Stimulated activated CD8-positive, alpha-beta memory T cell treated with anti-CD3 and anti-CD28 coated beads, Interleukin-12 subunit alpha, Interleukin-12 subunit beta, amount 100 ng/mL, for 1 hour (primary cell): ENCODE measurements at places on chromosomes 16 and 17.
A peak's percentile ranks its signal among the peaks of the same experiment; 100 is the strongest.

DNA sequence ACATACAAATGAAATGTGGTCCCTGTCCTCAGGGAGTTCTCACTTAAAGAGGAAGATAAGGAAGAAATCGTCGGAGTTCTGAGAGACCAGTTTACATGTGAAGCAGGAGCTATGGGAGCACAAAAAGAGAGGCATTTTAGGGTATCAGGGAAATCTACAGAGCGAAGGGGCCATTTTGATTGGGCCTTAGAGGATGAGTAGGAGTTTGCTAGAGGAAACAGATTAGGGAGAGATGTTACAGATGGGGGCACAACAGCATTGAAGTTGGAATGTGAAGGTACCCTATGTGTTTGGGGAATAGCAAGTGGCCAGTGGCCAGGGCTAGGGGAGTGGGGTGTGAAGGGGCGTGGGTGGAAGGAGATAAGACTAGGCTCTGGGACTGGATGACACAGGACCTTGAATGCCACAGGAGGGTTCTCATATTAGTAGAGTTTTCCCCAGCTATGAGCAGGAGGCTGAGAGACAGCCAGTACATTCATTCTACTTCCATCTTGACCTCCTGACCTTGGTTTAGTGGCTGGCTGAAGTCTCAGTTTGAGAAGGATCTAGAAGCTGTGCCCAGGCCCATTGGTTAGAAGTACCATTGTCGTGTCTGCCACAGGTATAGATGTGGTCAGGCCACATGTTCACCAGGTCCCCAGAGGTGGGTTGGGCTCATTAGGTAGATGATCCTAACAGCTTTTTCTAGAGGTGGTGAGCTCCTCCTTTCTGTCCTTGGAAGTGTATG, 34.8 kb downstream of the CPNE2 start:
- no peak for DNase-seq

GRCh38 chr17:28849281-28849680, 5.5 kb upstream of the ERAL1 start:
- DNase-seq: no peak

- DNase-seq: no peak
These were observed 65.3 kb downstream of the RBFOX1 start for GRCh38 chr16:7397901-7398300.

DNA sequence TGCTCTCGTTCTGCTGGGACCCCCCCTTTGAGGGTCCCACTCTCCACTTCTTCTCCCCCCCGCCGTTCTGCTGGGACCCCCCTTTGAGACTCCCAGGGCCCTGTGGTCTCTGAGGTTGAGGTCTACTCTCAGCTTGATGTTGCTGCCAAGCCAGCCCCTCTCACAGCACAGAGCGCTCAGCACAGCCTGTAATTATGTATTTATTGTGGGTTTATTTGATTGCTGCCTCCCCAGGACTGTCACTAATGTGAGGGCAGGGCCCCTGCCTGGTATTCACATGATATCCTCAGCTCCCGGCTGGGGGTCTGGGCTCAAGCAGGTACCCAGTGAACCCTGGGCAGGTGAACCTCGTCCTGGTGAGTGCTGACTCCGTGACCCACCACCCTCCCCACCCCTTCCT, 35.4 kb downstream of the ACTG1 start:
- no peak for DNase-seq

DNA sequence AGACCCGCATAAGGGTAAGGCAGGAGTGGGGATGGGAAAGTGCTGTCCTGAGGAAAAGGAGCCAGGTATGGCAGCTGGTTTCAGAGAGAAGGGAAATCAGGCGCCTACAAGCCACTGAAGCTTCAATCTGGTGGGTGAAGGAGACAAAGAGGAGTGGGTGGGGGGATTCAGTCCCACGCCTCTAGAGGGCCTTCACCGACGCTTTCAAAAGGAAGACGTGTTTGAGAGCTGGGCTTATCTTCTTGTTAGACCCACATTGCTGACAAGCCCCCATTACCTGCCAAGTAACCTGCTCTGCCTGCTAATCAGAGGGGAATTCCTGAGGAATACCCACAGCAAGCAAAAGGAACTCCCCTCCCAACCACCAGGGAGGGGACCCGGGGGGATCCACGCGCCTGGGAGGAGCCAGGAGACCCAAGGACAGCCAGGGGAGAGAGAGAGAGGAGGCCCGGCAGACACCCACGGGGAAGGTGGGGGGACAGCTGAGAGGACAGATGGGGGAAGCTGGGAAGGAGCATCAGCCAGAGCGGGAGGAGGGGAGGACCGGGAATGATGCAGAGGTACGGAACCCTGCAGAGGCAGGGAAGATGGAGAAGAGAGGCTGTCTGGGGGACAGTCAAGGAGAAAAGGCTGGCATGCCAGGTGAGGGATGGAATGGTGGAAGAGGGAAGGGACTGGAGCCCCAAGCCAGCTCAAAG, 1.0 kb downstream of the MTMR4 start:
- DNase-seq: no peak

GRCh38 chr17:29645515-29646051, 22.9 kb upstream of the CORO6 start:
- no peak for DNase-seq

- no peak for DNase-seq
These were observed 26.4 kb upstream of the NXPH3 start for GRCh38 chr17:49549311-49549605.

DNA sequence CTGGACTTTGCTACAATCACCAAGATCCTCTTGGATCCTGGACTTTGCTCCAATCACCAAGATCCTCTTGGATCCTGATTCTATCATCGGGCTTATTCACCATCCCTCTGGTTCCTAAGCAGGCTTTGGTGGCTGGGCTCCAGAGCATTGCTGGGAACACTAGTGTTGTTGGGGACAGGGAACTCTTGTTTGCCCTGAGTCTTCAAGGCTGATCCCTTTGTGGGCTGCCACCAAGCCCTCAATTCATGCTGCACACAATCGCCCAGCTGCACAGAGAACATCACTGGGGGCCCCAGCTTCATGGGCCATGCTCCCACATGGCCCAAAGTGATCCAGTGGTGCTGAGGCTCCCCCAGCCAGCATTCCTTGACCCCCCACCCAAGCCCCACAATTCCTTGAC, 88.3 kb downstream of the TMEM132E start:
- no peak for DNase-seq

DNA sequence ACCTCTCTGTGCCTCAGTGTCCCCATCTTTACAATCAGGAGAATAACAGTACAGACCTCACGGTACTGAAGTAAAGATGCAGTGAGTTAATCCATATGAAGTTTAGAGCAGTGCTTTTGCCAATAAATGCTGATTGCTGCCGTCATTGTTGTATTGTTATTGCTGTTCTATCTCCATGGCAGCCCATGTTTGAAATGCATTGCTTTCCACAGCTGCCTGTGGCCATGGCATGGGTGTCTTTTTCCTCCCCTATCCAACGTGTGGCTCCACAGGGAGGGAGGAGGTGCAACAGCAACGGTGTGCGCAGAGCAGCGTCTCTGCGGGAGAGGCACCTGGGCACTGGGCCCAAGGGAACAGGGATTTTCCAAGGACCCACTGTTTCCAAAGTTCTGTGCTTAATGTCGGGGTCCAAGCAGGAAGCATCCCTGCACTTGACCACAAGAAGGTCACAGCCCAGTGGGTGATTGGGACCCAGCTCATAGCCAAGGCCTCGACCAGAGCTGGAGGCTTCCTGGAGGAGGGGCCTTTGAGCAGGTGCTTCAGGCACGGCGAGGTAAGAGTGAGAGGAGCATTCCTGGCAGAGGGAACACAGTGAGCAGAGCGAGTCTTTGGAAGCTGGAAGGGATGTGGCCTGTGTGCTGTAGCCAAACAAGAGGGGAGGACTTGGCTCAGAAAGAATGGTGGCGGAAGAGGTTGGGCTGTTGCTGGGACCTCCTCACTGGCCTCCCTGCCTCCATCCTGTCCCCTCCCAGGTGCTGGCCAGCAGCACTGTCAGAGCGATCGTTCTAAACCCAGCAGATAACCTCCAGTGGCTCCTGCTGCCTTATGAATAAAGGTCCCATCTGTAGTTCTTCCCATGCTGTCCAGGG, 3.9 kb downstream of the RAI1 start:
- DNase-seq: no peak

DNA sequence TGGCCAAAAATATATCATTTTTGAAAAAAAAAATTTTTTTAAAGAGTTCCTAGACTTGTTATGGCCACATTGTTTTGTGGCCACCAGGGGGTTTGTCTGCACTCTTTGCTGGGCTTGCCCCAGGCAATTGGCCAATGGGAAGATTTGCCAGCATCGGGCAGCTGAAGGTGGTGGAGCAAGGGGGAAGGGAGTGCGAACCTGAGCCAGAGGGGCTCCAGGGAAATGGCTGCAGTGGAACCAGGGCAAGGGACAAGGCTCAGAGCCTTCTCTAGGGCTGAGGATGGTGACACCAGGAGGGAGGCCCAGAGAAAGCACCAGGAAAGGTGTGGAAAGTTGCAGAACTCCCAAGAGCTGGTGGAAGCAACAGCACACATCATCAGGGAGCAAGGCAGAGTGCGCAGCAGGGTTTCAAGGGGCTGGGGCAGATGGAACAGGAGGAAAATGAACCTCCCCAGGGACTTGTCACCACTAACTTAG, 15.5 kb upstream of the CMIP start:
- no peak for DNase-seq

- DNase-seq: no peak
These were observed 33.2 kb upstream of the ABCC11 start for GRCh38 chr16:48280546-48280945.

- DNase-seq: no peak
These were observed 19.1 kb downstream of the CUEDC1 start for GRCh38 chr17:57935833-57936807.

DNA sequence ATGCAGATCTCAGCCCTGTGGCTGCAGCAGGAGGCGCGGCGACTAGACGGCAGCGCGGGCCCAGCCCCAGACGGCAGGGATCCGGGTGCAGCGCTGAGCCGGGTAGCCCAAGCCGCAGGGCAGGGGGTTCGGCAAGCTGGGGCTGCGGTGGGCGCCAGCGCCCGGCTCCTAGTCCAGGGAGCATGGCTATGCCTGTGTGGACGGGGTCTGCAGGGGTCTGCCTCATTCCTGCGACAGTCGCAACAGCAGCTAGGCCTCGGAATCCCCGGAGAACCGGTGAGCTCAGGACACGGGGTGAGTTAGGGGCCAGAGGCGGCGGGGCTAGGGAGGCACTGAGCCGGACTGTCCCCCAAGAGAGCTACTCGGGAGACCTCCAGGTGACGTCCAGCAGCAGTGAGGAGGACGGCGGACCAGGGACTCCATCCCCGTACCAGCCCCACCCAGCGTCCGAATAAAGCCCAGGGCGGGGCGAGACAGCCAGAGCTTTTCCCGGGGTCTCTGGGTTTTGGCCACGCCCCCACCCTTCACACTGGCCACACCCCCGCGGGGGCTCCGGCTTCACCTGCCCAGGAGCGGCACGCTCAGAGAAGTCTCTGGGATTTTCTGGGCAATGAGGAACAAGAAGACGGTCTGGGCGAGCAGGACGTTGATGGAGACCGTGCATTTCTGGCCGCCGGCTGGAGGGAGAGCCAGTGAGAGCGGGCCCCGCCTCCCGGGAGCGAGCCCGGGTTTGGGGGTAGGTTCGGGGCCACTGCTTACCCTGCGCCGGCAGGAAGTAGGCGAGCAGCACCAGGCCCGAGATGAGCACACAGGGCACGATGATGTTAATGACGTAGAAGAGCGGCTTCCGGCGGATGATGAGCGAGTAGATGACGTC, 1.1 kb downstream of the C17orf107 start:
- no peak for DNase-seq

DNA sequence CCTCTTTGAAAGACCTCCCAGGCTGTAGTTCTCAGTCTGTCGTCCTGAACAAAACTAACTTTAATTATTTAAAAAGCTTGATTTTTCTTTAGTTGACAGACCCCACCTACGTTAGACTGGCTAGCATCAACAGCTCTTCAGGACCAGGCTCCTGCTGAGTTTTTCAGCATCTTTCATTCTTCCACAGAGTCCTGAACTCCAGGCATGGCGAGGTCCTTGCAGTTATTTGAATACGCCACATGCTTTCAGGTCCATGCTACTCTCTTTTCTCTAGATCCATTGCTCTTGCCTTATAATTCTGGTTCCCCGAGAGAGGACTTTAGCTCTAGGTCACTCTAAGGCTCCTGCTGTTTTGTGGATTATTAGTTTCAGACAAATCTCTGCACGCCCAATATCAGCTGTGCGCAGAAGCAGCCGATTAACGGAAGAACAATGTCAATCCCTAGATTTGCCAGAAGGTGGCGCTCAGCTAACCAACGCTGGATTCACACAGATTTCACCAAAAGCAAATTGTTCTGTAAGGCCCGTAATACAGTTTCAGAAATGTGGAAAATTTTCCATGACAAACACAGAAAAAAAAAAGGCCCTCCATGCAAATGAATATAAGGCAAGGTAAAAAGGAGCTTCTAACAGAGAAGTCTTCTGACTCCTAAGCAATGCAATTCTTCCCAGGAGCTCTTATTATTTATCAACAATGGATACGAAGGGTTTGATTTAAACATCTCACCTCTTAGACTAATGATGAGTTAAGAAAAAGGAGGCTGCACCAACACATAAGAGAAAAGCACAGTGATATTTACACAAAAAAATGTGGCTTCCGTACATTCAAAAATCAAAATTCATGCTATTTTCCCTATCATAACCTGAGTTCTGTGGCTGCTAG, 33.5 kb upstream of the BCO1 start:
- peak; percentile 23 for DNase-seq

GRCh38 chr17:31061678-31062077, 33.1 kb upstream of the NF1 start:
- DNase-seq: no peak

GRCh38 chr17:676060-676700, 38.5 kb downstream of the VPS53 start:
- DNase-seq: no peak

DNA sequence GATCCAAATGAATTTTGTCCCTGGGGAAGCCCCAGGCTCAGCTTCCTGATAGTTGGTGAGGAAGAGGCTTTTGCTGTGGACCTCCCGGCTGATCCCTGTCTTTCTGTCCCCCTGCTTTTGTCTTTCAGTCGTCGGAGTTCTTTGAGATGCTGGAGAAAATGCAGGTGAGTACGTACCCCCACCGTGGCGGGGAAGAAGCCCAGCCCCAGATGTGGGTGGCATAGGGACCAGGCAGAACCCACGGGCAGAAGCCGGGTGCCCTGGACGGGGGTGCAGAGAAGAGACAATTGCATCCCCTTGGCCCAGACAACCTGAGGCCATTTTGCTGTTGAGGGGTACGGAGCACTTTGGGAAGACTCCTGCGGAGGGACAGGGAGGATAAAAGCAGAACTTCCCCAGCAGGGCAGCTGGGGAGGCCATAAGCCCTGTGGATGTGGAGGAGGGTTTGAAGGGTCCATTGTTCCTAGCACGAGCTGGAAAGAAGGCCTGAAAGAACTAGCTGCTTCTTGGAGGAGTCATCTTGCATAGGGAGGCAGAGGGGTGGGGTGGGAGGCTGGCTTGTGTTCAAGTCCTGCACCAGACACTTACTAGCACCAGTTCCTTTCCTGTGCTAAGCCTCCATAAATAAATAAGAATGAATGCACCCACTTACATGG, 105.6 kb downstream of the OR1D5 start:
- no peak for DNase-seq

GRCh38 chr17:66562119-66562518, 259.7 kb downstream of the PRKCA start:
- DNase-seq: no peak
